ENCODE measurements at places on chromosomes 6 and 20. TPM values are rescaled to one million over a fixed set of nuclear protein-coding genes. Genes with fewer than 3 reads are reported as not detected.

DNAH8 gene
- not detected for total RNA-seq

TCEA2 gene
- 54.9 TPM for total RNA-seq

GRCh38 chr20:63736893-63737694 lies 630 bp downstream of the LIME1 start:
- no peak overlapping the region for H3K4me3 ChIP-seq
- H3K27me3 ChIP-seq, result peaks cover 2% of the 10 kb centered on the region
- no peak for DNase-seq
- peaks cover 5% of the 10 kb centered on the region for H3K36me3 ChIP-seq
- no peak overlapping the region for H3K27ac ChIP-seq

DNA sequence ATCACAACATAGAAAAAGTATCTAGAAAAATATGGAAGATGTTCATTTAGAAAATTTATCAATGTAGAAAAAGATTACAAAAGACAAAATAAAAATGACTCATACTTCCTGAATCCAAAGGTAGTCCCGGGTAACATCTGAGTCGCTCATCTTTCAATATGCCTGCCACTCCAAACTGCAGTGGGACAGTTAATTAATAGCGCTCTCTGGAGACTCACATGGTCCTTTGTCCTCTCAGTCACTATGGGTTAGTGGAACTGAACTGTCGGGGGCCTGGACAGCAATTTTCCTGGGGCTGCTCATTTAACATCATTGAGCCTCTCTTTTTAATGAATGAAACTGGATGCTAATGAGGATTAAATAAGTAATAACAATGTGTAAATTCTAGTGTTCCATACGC lies 103.4 kb downstream of the MAP3K4 start:
- no peaks in the 10 kb centered on the region for H3K27me3 ChIP-seq
- H3K36me3 ChIP-seq, result peaks cover 22% of the 10 kb centered on the region
- H3K4me3 ChIP-seq, result no peak overlapping the region
- peaks cover 38% of the 10 kb centered on the region for H3K4me1 ChIP-seq
- no peak overlapping the region for H3K27ac ChIP-seq

DNA sequence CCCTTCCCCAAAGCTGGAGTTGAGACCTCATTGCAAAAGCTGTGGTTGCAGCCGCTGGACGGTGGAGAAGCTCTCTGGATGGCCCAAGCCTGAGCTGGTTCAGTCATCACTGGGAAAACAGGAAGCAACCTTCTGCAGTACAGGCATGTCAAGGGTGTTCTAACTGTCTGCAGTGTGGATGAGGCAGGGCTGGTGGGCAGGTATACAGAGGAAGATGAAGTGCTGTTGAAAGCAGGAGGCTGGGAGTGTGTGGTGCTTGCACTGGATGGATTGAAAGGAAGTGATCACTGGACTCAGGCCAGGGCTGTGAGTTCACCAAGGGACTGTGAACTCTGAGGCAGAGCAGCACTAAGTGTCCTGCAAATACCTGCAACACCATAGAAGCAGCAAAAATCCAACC lies 89.0 kb upstream of the NOX3 start:
- no peaks in the 10 kb centered on the region for H3K27me3 ChIP-seq
- no peak for DNase-seq
- no peaks in the 10 kb centered on the region for H3K36me3 ChIP-seq

DNA sequence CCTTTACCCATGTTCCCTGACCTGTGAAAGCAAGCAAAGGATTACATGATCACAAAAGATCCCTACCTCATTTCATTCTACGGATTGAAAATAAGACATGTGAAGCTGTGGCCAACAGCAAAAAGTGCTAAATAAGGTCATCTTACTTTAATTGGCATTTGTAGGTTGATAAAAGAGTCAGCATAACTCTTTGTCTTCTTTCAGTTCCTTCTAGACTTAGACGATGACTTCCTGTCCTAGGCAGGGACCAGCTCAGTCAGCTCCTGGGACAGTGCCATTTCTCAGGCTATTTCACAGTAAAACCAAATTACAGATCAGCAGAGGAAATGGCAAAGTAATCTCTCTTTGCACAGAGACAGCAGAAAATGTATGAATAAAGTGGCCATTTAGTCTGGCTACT lies 480.7 kb downstream of the RFPL4B start:
- peaks cover 14% of the 10 kb centered on the region for H3K4me1 ChIP-seq
- no peak overlapping the region for H3K27ac ChIP-seq
- H3K27me3 ChIP-seq, result peaks cover 1% of the 10 kb centered on the region
- DNase-seq, result peak; percentile 2

- H3K4me1 ChIP-seq, result peaks cover 49% of the 10 kb centered on the region
- peaks cover 9% of the 10 kb centered on the region for H3K36me3 ChIP-seq
- H3K27me3 ChIP-seq, result peaks cover 13% of the 10 kb centered on the region
- no peak overlapping the region for H3K4me3 ChIP-seq
Measured at GRCh38 chr6:3159805-3160781, 2.7 kb upstream of the TUBB2A start.

- H3K27ac ChIP-seq, result no peak overlapping the region
- peaks cover 6% of the 10 kb centered on the region for H3K36me3 ChIP-seq
- no peaks in the 10 kb centered on the region for H3K27me3 ChIP-seq
- peaks cover 22% of the 10 kb centered on the region for H3K4me1 ChIP-seq
- no peak overlapping the region for H3K4me3 ChIP-seq
- peak; percentile 23 for DNase-seq
Measured at GRCh38 chr6:17347012-17347411, 46.4 kb upstream of the CAP2 start.

DNA sequence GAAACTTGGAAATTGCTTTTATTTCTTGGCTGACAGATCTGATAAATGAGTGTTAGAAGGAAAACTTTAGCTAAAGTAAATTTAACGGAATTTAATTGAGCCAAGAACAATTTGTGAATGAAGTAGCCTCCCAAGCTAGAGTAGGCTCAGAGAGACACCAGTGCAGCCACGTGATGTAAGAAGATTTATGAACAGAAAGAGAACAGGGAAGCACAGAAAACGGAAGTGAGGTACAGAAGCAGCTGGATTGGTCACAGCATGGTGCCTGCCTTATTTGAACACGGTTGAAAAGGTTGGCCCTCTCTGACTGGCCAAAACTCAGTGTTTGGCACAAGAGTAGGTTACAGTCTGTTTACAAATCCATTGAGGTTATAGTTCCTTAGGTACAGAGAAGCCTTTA lies 29.5 kb upstream of the IFNGR1 start:
- no peaks in the 10 kb centered on the region for H3K4me1 ChIP-seq
- no peak for DNase-seq
- no peaks in the 10 kb centered on the region for H3K27me3 ChIP-seq

All from HFFc6 (cell line).